ENCODE measurements at places on chromosomes 16 and 17. TPM values are rescaled to one million over a fixed set of nuclear protein-coding genes. Genes with fewer than 3 reads are reported as not detected.

DNA sequence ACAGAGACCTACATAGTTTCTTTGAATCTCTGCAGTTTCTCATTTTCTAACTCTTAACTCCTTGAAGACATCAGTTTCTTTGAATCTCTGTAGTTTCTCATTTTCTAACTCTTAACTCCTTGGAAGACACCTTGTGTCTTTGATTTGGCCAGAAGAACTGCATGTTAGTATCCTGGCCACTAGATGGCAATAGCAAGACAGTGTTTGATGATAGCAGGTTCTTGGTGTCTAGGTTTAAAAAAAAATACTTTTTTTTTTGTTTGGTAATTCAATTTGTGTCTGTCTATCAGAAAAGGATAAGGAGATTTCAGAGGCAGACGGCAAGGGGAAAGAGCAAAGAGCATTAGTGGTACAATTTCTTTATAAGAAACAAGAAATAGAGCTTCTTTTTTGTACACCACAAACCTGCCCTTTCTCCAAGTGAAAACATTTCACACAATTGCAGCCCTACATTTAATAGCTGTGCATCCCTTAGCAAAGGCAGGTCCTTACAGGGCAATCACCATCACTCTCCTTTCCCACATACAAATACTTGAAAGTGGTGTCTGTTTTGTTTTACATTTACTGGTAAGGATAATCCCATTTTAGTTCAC is 1324.9 kb upstream of the CDH8 start:
- peaks cover 30% of the 10 kb centered on the region for H3K27me3 ChIP-seq
- DNase-seq = no peak
- H3K36me3 ChIP-seq = no peaks in the 10 kb centered on the region
- no peaks in the 10 kb centered on the region for H3K4me1 ChIP-seq

- no peak for DNase-seq
- H3K36me3 ChIP-seq = peaks cover 35% of the 10 kb centered on the region
- H3K27ac ChIP-seq = peak overlapping the region; percentile 31
Observed at GRCh38 chr17:740240-741017, 8.0 kb downstream of the TLCD3A start.

- H3K36me3 ChIP-seq = peaks cover 63% of the 10 kb centered on the region
- no peaks in the 10 kb centered on the region for H3K4me1 ChIP-seq
- no peak overlapping the region for H3K4me3 ChIP-seq
- no peak for DNase-seq
- no peaks in the 10 kb centered on the region for H3K27me3 ChIP-seq
- H3K27ac ChIP-seq = peak overlapping the region; percentile 24
Observed at GRCh38 chr16:53291757-53292392, 142.4 kb upstream of the RBL2 start.

GRCh38 chr17:29138184-29138955 is 41.8 kb downstream of the MYO18A start:
- H3K4me1 ChIP-seq = peaks cover 33% of the 10 kb centered on the region
- H3K4me3 ChIP-seq = no peak overlapping the region
- no peak for DNase-seq
- H3K36me3 ChIP-seq = peaks cover 4% of the 10 kb centered on the region
- no peaks in the 10 kb centered on the region for H3K27me3 ChIP-seq

DNA sequence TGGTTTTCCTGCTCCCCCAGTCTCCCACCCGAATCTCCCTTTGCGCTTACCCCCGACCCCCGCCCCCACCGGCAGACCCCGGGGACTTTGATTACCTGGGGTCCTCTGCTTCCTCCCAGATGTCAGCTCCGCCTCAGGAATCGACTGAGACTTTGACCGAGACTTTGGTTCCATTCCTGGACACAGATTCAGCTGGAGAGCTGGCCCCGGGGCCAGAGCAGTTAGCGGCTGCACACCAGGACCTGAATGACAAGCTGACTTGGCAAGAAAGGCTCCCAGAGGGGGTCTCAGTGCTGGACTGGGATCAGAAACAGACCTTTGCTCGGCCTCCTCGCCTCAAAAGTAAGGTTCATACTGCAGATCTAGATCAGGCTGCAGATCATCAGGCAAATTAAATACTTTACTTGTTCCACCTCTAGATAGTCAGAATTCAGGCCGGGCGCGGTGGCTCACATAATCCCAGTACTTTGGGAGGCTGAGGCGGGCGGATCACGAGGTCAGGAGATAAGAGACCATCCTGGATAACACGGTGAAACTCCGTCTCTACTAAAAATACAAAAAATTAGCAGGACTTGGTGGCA is 60.3 kb upstream of the FBXO47 start:
- H3K4me3 ChIP-seq = peak overlapping the region; percentile 68
- H3K4me1 ChIP-seq = peaks cover 10% of the 10 kb centered on the region
- H3K36me3 ChIP-seq = no peaks in the 10 kb centered on the region
- H3K27me3 ChIP-seq = peaks cover 9% of the 10 kb centered on the region
- no peak for DNase-seq

DNA sequence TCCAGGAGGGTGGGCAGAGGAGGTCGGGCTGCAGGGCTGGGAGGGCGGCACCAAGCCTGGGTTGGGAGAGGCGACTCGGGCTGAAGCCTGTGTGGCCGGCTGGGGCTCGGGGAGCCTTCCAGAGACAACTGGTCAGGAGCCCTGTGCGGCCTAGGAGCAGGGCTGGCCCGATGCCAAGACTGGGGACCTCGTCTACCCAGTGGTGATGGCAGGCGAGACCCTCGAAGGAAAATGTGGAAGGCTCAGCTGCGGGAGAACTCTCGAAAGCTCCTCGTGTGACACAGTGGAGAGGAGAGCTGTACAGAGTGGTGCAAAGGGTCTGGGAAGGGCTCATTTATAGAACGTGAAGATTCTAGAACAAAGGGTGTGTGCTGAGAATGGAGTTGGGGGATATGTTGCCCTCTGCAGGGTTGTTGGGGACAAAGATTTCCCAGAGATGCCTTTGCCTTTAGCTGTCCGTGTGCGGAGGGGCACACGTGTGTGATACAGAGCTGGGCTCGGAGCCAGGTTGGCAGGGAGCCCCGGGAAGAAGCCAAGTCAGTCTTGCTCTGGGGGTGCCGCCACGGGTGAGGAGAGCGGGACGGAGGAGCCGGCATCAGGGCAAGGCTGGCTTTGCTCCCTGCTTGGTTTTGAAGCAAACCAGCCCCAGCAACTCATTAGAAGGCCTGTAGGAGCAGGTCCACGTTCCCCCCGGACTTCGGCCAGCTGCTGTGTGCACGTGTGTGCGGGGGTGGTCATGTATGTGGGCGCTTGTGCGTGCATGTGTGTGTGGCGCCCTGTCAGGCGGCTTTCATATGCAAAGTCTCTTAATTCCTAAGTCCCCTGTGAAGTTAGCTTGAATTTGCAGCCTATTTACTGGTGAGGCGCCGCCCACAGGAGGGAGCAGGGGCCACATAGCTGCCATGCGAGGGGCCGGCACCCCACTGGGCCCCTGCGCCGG is 132.4 kb upstream of the CHMP6 start:
- H3K27me3 ChIP-seq = no peaks in the 10 kb centered on the region
- no peak for DNase-seq
- H3K36me3 ChIP-seq = peaks cover 10% of the 10 kb centered on the region
- peaks cover 49% of the 10 kb centered on the region for H3K4me1 ChIP-seq

GRCh38 chr16:28219282-28219681 is 7.5 kb upstream of the XPO6 start:
- H3K27me3 ChIP-seq = no peaks in the 10 kb centered on the region
- H3K4me1 ChIP-seq = no peaks in the 10 kb centered on the region
- H3K4me3 ChIP-seq = no peak overlapping the region
- no peak for DNase-seq
- H3K36me3 ChIP-seq = no peaks in the 10 kb centered on the region

- no peak overlapping the region for H3K4me3 ChIP-seq
- peaks cover 50% of the 10 kb centered on the region for H3K27me3 ChIP-seq
- H3K36me3 ChIP-seq = no peaks in the 10 kb centered on the region
- peaks cover 20% of the 10 kb centered on the region for H3K4me1 ChIP-seq
Observed at GRCh38 chr17:3966720-3967363, 2.6 kb upstream of the ATP2A3 start.

GRCh38 chr16:80176114-80176513 is 364.7 kb upstream of the DYNLRB2 start:
- H3K4me3 ChIP-seq = no peak overlapping the region
- no peak overlapping the region for H3K27ac ChIP-seq
- H3K27me3 ChIP-seq = no peaks in the 10 kb centered on the region
- no peak for DNase-seq

GRCh38 chr17:4901648-4902344 is 1.1 kb downstream of the CHRNE start:
- H3K4me1 ChIP-seq = peaks cover 2% of the 10 kb centered on the region
- no peaks in the 10 kb centered on the region for H3K27me3 ChIP-seq
- H3K36me3 ChIP-seq = peaks cover 2% of the 10 kb centered on the region
- no peak overlapping the region for H3K4me3 ChIP-seq

DNA sequence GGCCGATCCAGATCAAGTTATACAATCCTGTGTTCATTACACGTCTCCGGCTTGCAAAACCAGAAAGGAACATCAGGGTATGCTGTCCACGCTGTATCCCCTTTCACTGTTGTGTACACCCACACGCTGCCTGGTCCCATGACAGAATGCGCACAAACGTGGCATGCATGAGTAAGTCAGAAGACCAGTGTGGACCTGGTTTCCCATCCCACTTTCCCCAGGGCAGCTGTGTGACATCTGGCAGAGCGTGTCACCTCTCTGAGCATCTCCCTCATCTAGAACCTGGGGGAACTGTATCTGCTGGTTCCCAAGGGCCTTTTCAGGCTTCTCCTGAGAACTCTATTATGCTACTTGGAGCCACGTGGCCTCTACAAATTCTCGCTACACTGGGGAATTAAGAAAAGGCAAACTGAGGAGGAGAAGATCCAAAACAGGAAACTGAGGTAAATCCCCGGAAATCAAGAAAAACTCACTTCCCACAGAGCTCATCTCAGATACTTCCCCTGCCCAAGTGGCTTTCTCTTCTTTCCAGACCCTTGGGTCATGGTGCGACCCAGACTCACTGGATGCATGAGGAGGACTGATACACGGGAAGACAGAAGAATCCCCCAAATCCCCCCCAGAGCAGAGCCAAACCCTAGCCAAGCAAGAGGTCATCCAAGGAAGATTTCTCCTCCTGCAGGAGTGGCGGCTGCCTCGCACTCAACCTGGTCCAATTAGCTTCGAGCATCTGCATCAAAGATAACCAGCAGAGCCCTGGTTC is 139.3 kb downstream of the GAS7 start:
- no peaks in the 10 kb centered on the region for H3K27me3 ChIP-seq
- peaks cover 32% of the 10 kb centered on the region for H3K4me1 ChIP-seq
- DNase-seq = no peak
- H3K36me3 ChIP-seq = no peaks in the 10 kb centered on the region
- no peak overlapping the region for H3K4me3 ChIP-seq

GRCh38 chr16:75485230-75486013 is 9.8 kb downstream of the CHST6 start:
- peaks cover 10% of the 10 kb centered on the region for H3K27me3 ChIP-seq
- H3K27ac ChIP-seq = no peak overlapping the region
- H3K4me3 ChIP-seq = no peak overlapping the region
- H3K4me1 ChIP-seq = no peaks in the 10 kb centered on the region
- H3K36me3 ChIP-seq = no peaks in the 10 kb centered on the region
- no peak for DNase-seq

GRCh38 chr16:49465661-49466528 is 92.3 kb downstream of the C16orf78 start:
- peaks cover 30% of the 10 kb centered on the region for H3K27me3 ChIP-seq
- no peak overlapping the region for H3K27ac ChIP-seq
- H3K4me1 ChIP-seq = peaks cover 2% of the 10 kb centered on the region
- H3K4me3 ChIP-seq = no peak overlapping the region

Gene PRRT2
- total RNA-seq = 8.8 TPM

Gene NTN1
- total RNA-seq = 19.9 TPM

Gene NPIPA2
- 9.0 TPM for total RNA-seq

Gene TEKT1
- not detected for total RNA-seq

Gene CCL16
- total RNA-seq = not detected

Gene CHST4
- total RNA-seq = not detected

Gene LRRC75A
- total RNA-seq = 2.0 TPM

Gene AURKB
- total RNA-seq = 13.3 TPM

Gene BAHCC1
- 55.7 TPM for total RNA-seq

Gene PRAC1
- total RNA-seq = not detected

Gene OR2C1
- not detected for total RNA-seq

Gene CD300E
- total RNA-seq = not detected

Measured in osteocyte (in vitro differentiated cells).